ENCODE measurements at places on chromosomes 6 and 20. TPM values are rescaled to one million over a fixed set of nuclear protein-coding genes. Genes with fewer than 3 reads are reported as not detected.

LY6G6C gene
- not detected for total RNA-seq

SLC35D3 gene
- 0.08 TPM for total RNA-seq

EYS gene
- total RNA-seq: 0.08 TPM

WFDC10B gene
- total RNA-seq: not detected

ACSS1 gene
- 159 TPM for total RNA-seq

- no peak for DNase-seq
Measured at GRCh38 chr6:163248051-163248450, 166.5 kb upstream of the QKI start.

DNA sequence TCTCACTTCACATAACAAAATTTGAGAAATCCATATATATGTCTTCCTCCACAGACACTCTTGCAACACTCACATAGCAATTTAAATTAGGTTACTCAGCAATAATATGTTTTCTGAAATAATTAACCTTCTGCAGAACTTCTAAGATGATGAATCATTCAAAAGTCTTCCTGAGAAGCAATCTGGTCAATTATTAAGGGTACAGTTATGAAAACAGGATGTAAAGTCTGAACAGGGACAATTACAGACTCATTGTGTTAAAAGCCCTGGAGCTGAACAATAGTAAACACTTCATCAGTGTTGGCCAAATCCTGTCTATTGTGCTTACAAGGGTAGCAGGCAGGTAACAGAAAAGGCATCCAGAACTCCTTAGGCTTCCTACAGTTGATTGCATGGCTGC is 75.4 kb downstream of the FILIP1 start:
- DNase-seq: no peak

- no peak for DNase-seq
Measured at GRCh38 chr6:169820358-169820757, 68.9 kb downstream of the ERMARD start.

- DNase-seq: no peak
Measured at GRCh38 chr20:47031821-47032220, 137.2 kb downstream of the EYA2 start.

DNA sequence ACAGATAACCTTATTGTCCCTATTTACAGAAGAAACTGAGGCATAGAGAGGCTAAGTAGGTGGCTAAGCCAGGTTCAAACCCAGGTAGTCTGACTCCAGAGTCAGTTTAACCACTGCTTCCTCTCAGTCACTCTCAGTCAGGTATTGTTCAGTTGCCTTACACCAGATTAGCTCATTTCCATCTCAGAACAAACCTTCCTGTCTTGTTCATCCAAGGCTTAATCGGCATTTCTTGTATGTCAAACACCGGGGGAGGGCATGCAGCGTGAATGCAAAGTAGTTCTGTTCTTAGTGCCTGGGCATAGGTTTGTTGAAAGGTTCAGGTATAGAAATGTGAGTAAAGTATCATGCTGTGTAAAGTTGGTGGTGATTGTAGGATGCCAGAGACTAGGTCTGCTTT is 51.7 kb downstream of the CTNNBL1 start:
- DNase-seq: no peak

- DNase-seq: no peak
Measured at GRCh38 chr6:168374051-168374502, 54.5 kb upstream of the DACT2 start.

DNA sequence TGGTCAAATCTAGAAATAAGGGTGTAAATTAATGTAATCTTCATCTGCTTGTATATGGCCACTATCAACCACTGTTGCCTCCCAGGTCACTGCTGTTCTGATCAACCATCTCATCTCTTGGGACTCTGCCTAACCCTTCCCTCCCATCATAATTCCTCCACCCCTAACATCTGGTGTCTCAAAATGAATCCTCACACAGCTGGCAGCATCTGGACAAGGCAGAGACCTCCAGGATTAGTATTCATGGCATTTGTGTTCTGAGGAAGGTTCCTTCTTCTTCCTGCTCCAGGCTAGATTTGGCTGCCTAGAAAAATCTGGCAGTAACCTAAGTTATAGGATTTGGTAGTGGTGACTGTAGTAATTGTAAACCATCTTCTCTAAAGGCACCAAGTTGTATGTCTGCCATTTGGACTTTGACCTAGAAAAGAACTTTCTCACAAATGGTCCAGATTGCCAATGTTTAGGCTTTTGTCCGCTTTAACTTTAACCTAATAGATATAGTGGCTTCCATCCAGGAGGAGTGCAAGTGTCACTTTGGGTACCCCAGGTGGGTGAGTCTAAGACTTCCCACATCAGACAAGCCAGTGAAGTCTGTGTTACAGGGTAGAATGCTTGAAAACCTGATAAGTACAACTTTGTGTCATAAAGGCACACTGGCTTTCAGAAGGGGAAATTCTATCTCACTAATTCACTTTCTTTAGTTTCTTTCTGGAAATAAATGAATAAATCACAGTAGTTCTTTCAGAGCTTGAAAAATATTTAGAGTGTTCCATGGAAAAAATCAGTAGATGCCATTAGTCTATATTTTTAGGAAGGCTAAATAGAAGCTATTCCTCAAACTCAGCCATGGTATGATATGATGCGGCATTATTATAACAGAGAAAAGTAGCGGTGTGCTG is 3.0 kb upstream of the PHACTR2 start:
- DNase-seq: no peak

GRCh38 chr6:77466451-77467437 is 3.5 kb upstream of the HTR1B start:
- DNase-seq: no peak

DNA sequence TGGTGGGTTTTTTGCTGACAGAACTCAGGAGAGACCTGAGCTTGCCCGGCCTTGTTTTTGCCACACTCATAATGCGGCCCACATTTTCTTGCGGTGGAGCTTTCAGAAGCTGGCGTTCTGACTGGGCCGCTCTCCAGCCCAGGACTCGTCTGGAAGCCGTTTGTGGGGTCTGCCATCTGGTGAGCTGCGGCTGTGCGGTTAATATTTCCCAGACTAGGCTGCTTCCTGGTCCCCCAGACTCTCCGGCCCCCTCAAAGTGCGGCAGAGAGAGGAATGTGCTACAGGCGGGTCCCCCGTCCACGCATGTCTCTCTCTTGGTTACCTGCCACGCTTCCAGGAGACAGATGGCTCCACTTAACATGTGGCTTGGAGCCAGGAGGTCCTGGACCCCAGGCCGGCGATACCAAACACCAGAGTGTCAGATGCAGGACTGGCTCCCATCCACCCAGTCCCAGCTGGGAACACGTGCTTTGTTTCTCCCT is 128.9 kb upstream of the PMEPA1 start:
- DNase-seq: no peak

- no peak for DNase-seq
Measured at GRCh38 chr6:139443231-139444112, 69.0 kb upstream of the CITED2 start.

- DNase-seq: no peak
Measured at GRCh38 chr6:119627908-119628669, 278.5 kb upstream of the MAN1A1 start.

- no peak for DNase-seq
Measured at GRCh38 chr6:44211284-44211683, 5.4 kb upstream of the MYMX start.

- no peak for DNase-seq
Measured at GRCh38 chr6:144893680-144894151, 608.6 kb downstream of the UTRN start.

GRCh38 chr20:48759631-48760245 is 68.1 kb downstream of the PREX1 start:
- DNase-seq: no peak

GRCh38 chr6:87139236-87139635 is 16.1 kb upstream of the ZNF292 start:
- no peak for DNase-seq

DNA sequence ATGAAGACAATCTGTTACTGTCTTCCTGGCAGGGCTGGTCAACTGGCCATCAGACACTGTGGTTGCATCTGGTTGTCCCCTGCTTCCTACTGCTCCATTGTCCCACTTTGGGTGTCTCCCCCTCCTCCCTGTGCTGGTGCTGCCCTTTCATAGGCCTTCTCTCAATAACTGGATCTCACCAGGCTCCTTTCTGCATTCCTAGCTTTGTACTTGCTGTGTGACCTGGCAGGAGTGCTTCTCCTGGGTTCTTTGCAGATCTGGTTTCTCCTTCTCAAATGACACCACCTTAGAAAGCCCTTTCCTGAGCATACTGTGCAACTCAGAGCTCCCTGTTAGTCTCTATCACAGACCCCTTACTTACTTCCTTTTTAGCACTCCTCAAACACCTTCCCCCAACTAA is 223.0 kb downstream of the BCKDHB start:
- DNase-seq: no peak

Measured in left ventricle myocardium inferior (tissue), 1 donor.